ENCODE measurements at places on chromosomes 2 and 18. TPM values are rescaled to one million over a fixed set of nuclear protein-coding genes. Genes with fewer than 3 reads are reported as not detected.

GRCh38 chr2:47486841-47487497 is 84.0 kb downstream of the MSH2 start:
- DNase-seq = no peak

GRCh38 chr18:51066273-51066672 is 36.3 kb downstream of the SMAD4 start:
- no peak for DNase-seq

DNA sequence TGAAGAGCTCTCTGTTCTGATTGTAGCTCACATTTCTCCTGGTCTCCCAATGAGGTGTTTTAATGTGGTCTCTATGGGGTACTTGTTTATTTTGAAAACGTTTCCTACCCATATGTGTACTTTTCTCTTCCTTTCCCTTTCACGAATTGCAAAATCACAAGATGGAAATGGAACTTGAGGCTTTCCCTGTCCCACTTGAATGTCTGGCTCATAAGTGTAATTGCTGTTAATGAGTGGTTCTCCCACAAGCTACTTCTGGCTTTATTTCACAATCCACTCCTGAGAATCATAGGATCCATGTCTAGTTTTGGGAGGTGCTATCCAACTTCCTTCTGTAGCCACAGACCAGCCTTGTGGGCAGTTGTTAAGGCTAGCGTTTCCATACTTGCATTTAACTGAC is 81.1 kb upstream of the CAVIN2 start:
- peak; percentile 36 for DNase-seq

Gene LYG2
- total RNA-seq = not detected

Gene PDCD1
- total RNA-seq = not detected

Gene ATP6V1C2
- 0.91 TPM for total RNA-seq
